Thoracic aorta endothelial cell (primary cell): ENCODE measurements at places on chromosomes 2 and 18. TPM values are rescaled to one million over a fixed set of nuclear protein-coding genes. Genes with fewer than 3 reads are reported as not detected.

VWA3B gene
- 0.07 TPM in 1 of 2 replicates, not detected in the other for total RNA-seq

TOGARAM2 gene
- under 0.01 and 0.13 TPM in 2 replicates for total RNA-seq

IL1R2 gene
- 0.27 TPM in 1 of 2 replicates, not detected in the other for total RNA-seq

GNAL gene
- 0.66 and 3.5 TPM in 2 replicates for total RNA-seq

ZNF804A gene
- total RNA-seq, result under 0.01 TPM in 2 replicates

DHRS9 gene
- total RNA-seq, result 0.29 and 1.3 TPM in 2 replicates

GKN1 gene
- not detected in 2 replicates for total RNA-seq
